ENCODE measurements at places on chromosomes 6 and 20. TPM values are rescaled to one million over a fixed set of nuclear protein-coding genes. Genes with fewer than 3 reads are reported as not detected.
A peak's percentile ranks its signal among the peaks of the same experiment; 100 is the strongest.

Gene PKIB
- total RNA-seq, result 56.1 TPM

Gene COL19A1
- 1.5 TPM for total RNA-seq

DNA sequence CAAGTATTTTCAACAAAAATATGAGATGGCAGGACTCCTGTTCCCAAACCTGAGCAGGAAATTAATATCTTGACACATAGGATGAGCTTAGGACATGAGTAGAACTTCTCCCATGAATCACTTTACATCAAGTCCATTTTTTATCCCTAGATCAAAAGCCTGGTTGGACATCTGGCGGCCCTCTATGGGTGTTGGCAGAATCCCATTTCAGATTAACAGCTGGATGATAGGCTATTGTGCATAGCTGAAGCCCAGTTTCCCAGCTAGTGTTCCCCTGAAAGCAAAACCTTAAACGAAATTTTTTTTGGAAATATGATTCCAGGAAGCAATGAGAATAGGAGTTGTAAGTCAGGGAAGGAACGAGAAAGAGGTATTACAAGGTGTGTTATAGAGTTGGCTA, 449.4 kb upstream of the CHD6 start:
- H3K36me3 ChIP-seq, result no peaks in the 10 kb centered on the region
- H3K4me1 ChIP-seq, result no peaks in the 10 kb centered on the region
- H3K4me3 ChIP-seq, result no peak overlapping the region

Gene SAMD5
- total RNA-seq, result 0.93 TPM

DNA sequence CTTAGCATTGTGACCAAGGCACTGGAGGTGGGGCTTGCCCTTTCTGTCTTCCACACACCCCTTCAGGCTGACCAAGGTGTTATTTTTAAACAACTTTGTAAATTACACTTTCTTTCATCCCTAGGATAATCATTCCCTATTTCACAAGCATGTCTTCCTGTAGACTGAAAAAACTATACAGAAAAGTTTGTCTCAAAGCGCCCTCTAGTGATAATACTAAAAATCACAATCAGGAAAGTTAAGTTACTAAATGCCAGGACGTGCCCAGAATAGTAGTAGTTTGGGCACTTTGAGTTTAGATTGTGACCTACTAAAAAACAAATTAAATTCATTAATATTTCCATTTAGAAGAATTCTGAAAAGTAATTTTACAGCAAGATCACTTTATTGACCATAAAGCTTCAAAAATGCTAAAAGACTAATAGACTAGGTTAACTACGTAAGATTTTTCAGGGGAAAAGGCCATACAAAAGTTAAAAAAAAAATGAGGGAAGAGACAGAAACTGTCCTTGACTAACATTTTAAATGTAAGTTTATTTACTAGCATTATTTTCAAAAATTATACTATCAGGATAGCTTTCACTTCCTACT, 123.3 kb upstream of the DUSP22 start:
- no peak overlapping the region for H3K4me3 ChIP-seq
- no peak overlapping the region for H3K27ac ChIP-seq

DNA sequence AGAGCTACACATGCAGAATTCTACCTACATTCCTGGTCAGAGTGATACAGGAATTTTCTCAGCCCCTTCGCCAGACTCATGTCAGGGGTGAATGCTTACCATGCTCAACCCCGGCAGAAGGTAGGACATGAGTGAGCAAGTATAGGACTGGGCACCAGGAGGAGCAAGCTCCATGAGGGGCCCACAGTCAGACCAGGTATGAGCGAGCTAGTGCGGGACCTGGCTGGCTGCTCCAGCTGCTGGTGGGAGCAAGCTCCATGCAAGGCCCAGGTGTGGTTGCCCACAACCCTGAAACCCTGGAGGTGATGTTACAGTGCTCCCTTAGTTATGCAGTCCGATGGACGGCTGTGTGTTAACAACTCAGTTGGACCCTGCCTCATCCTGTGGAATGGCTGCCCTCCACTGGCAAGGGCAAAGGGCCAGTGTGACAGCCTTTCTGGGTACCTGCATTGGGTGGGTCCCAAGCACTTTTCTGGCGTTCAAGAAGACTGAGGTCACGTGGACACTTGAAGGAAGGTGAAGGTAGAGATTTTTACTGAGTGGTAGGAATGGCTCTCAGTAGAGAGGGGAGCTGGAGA, 503.5 kb upstream of the CITED2 start:
- no peak for DNase-seq
- H3K36me3 ChIP-seq, result no peaks in the 10 kb centered on the region
- no peak overlapping the region for H3K27ac ChIP-seq

DNA sequence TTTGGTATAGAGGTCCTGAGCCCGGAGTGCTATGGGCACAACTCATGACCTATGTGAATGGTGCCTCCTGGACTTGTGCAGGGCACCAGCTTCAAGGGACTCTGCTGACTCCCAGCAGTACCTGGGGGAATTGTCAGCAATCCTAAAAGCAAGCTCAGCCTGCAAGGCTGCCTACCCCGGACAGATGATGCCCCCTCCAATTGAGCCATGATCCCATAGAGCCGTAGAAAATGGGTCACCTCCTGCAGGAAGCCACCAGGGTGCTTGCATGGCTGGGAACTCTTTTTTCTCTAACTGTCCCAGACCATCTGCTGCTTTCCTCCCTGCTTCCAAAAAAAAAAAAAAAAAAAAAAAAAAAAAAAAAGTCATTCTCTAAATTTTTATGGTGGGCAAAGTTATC, 12.9 kb upstream of the PRND start:
- no peaks in the 10 kb centered on the region for H3K36me3 ChIP-seq
- no peaks in the 10 kb centered on the region for H3K27me3 ChIP-seq
- no peak overlapping the region for H3K27ac ChIP-seq
- H3K4me3 ChIP-seq, result no peak overlapping the region
- peak; percentile 13 for DNase-seq

DNA sequence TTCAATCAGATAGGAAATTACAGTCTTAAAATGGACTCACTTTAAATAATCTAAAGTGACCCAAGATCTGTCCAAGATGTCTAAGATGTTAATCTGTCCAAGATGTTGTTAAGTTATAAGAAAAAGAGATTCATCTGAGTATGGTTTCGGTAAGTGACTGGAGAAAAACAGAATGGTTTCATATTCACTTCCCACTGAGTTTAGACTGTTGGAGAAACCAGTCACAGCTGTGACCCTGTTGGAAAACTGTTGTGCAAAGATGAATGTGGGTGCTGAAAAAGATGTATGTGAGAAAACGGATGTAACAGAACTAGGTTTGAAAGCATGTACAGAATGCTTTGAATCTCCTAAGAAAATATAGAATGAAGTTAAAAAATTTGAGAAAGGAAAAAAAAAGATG, 325.9 kb downstream of the COL12A1 start:
- no peak overlapping the region for H3K4me3 ChIP-seq
- no peaks in the 10 kb centered on the region for H3K27me3 ChIP-seq
- no peak for DNase-seq
- no peak overlapping the region for H3K27ac ChIP-seq
- no peaks in the 10 kb centered on the region for H3K4me1 ChIP-seq

DNA sequence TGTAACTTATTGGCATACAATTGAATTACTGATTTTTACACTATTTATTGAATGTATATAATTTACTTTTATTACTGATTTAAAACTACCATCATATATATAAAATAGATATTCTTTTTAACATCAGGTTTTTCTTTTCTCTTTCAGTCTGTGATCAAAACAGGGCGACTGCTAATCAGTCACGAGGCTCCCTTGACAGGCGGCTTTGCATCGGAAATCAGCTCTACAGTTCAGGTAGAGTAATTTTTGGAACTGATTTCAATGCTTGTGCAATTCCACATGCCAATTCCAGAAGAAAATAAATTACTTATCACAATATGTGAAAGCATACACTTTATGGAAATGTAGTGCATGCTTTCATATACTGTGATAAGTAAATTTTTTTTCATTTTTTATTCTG, 166.5 kb downstream of the BCKDHB start:
- no peaks in the 10 kb centered on the region for H3K36me3 ChIP-seq
- no peak overlapping the region for H3K4me3 ChIP-seq
- no peaks in the 10 kb centered on the region for H3K27me3 ChIP-seq
- DNase-seq, result no peak
- no peaks in the 10 kb centered on the region for H3K4me1 ChIP-seq
- no peak overlapping the region for H3K27ac ChIP-seq

Gene OR2J3
- total RNA-seq, result not detected

GRCh38 chr6:138769102-138769676, 4.4 kb upstream of the CCDC28A start:
- no peaks in the 10 kb centered on the region for H3K27me3 ChIP-seq
- no peak overlapping the region for H3K27ac ChIP-seq
- H3K4me1 ChIP-seq, result peaks cover 4% of the 10 kb centered on the region
- no peaks in the 10 kb centered on the region for H3K36me3 ChIP-seq
- H3K4me3 ChIP-seq, result no peak overlapping the region
- no peak for DNase-seq

- no peaks in the 10 kb centered on the region for H3K27me3 ChIP-seq
- H3K36me3 ChIP-seq, result no peaks in the 10 kb centered on the region
- H3K4me1 ChIP-seq, result no peaks in the 10 kb centered on the region
- no peak overlapping the region for H3K4me3 ChIP-seq
- no peak for DNase-seq
These were observed 282.7 kb upstream of the PRDM1 start for GRCh38 chr6:105803442-105803841.

DNA sequence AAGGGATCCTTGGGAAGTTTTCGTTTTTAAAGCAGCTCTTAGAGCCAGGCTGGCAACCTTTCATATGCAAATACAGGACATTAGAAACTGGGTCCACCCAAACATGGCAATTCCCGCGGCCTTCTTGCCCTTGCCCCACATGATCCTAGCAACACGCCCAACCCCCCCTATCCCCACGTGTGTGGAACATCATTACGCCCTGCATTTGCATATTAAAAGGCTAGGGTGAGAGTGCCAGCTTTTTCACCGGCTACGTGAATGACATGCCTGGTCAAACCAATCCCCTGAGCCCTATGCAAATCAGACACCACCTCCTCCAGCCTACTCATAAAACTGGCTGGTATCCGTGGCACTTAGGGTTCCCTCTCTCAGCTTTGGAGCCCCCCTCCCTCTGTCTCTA, 88.1 kb downstream of the TNFRSF21 start:
- no peak overlapping the region for H3K4me3 ChIP-seq
- H3K4me1 ChIP-seq, result no peaks in the 10 kb centered on the region
- no peaks in the 10 kb centered on the region for H3K36me3 ChIP-seq

Gene RAB22A
- total RNA-seq, result 10.1 TPM

DNA sequence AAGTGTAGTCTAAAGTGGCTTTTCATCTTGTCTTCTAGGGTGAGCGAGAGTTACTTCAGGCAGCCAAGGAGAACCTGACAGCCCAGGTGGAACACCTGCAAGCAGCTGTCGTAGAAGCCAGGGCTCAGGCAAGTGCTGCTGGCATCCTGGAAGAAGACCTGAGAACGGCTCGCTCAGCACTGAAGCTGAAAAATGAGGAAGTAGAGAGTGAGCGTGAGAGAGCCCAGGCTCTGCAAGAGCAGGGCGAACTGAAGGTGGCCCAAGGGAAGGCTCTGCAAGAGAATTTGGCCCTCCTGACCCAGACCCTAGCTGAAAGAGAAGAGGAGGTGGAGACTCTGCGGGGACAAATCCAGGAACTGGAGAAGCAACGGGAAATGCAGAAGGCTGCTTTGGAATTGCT, 27.1 kb downstream of the C20orf173 start:
- H3K27me3 ChIP-seq, result no peaks in the 10 kb centered on the region
- peaks cover 26% of the 10 kb centered on the region for H3K36me3 ChIP-seq
- H3K4me3 ChIP-seq, result no peak overlapping the region
- H3K4me1 ChIP-seq, result no peaks in the 10 kb centered on the region

DNA sequence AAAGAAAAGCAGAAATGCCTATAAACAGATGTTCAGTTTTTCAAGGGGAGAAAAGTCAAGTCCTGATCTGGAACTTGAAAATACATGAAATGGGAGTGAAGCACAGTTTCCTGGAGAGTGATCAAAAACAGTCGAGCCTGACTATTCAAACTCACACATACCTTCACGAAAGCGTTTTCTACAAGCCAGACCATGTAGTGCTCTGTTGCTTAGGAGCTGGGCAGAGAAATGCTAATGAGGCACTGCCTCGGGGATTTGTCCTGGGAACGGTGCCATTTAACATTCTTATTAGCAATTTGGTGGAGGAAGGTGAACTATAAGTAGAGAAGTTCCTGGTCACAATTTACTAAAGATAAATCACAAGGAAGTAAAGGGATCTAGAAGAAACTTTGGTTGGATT, 5.9 kb downstream of the NHSL1 start:
- H3K27ac ChIP-seq, result peak overlapping the region; percentile 74
- no peaks in the 10 kb centered on the region for H3K4me1 ChIP-seq
- no peaks in the 10 kb centered on the region for H3K27me3 ChIP-seq
- H3K36me3 ChIP-seq, result peaks cover 4% of the 10 kb centered on the region

Gene BPIFA3
- not detected for total RNA-seq

Gene METTL24
- 0.52 TPM for total RNA-seq

Measured in endodermal cell (in vitro differentiated cells).